ENCODE measurements at places on chromosomes 11 and 22. TPM values are rescaled to one million over a fixed set of nuclear protein-coding genes. Genes with fewer than 3 reads are reported as not detected.

GRCh38 chr11:44632466-44633123 is 67.1 kb downstream of the CD82 start:
- peak; percentile 31 for DNase-seq
- no peak overlapping the region for H3K4me3 ChIP-seq
- H3K36me3 ChIP-seq, result no peaks in the 10 kb centered on the region
- no peaks in the 10 kb centered on the region for H3K27me3 ChIP-seq
- no peak overlapping the region for H3K27ac ChIP-seq
- H3K4me1 ChIP-seq, result no peaks in the 10 kb centered on the region

The MRGPRX4 gene
- total RNA-seq, result not detected

GRCh38 chr11:97964332-97965004 is 1056.3 kb upstream of the CNTN5 start:
- no peak overlapping the region for H3K4me3 ChIP-seq
- H3K36me3 ChIP-seq, result no peaks in the 10 kb centered on the region
- H3K27me3 ChIP-seq, result no peaks in the 10 kb centered on the region

The MSANTD4 gene
- total RNA-seq, result 6.8 TPM

DNA sequence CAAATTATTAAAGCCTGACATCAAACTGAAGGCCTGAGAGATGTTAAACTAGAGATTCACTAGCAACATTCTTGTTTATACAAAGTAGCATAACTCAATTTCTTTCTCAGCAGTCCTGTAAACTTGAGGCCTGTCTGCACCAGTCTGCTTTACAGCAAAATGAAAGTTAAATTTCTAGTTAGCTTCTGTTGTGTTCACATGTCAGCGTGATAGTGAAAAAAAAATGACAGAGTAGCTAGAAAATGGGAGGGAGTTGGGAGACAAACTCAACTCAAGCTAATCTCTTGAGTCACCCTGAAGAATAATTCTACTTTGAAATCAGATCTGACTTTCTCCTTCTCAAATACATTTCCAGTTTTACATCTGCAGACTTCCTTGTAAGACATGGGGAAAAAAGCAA is 6.5 kb downstream of the RBFOX2 start:
- peak overlapping the region; percentile 57 for H3K27ac ChIP-seq
- no peaks in the 10 kb centered on the region for H3K4me1 ChIP-seq
- no peak overlapping the region for H3K4me3 ChIP-seq
- DNase-seq, result no peak
- no peaks in the 10 kb centered on the region for H3K36me3 ChIP-seq

The ZPR1 gene
- total RNA-seq, result 40.7 TPM

DNA sequence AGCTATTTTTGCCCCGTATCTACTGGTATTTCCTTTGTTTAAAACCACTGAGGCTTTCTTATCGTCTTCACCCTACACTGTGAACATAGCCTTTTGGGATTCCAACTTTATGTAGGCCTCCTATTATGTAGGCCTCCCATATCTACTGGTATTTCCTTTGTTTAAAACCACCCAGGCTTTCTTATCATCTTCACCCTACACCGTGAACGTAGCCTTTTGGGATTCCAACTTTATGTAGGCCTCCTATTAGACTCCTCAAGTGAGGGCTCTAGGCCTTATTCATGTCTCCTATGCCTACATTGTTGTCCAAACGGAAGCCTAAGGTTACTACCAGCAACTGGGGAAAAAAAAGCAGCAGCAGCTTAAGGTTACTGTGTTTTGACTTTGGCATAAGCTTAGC is 23.7 kb downstream of the CEP295 start:
- no peak overlapping the region for H3K4me3 ChIP-seq
- H3K27me3 ChIP-seq, result no peaks in the 10 kb centered on the region
- no peak for DNase-seq

DNA sequence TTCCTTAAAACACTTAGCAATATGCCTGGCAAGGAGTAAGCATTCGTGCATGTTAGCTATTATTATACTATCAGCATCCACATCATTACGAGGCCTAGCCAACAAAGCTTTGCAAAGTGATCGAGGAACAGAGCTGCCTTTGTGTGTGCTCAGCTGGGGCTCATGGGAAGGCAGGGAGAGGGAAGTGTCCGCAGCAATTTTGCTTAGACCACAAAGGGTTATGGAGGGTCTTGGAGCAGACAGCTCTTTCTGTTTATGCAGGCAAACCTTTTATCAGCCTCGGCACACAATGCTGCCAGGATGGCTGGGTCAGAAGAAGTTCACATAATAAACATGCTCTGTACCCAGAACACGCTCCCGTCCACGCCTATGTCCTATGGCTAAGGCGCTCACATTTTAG is 10.9 kb upstream of the DKK3 start:
- H3K27ac ChIP-seq, result no peak overlapping the region
- no peaks in the 10 kb centered on the region for H3K4me1 ChIP-seq
- no peaks in the 10 kb centered on the region for H3K36me3 ChIP-seq
- no peak for DNase-seq
- H3K27me3 ChIP-seq, result no peaks in the 10 kb centered on the region

GRCh38 chr11:115222863-115223530 is 281.2 kb downstream of the CADM1 start:
- H3K27ac ChIP-seq, result no peak overlapping the region
- H3K36me3 ChIP-seq, result no peaks in the 10 kb centered on the region
- H3K27me3 ChIP-seq, result no peaks in the 10 kb centered on the region
- H3K4me1 ChIP-seq, result no peaks in the 10 kb centered on the region
- DNase-seq, result no peak

DNA sequence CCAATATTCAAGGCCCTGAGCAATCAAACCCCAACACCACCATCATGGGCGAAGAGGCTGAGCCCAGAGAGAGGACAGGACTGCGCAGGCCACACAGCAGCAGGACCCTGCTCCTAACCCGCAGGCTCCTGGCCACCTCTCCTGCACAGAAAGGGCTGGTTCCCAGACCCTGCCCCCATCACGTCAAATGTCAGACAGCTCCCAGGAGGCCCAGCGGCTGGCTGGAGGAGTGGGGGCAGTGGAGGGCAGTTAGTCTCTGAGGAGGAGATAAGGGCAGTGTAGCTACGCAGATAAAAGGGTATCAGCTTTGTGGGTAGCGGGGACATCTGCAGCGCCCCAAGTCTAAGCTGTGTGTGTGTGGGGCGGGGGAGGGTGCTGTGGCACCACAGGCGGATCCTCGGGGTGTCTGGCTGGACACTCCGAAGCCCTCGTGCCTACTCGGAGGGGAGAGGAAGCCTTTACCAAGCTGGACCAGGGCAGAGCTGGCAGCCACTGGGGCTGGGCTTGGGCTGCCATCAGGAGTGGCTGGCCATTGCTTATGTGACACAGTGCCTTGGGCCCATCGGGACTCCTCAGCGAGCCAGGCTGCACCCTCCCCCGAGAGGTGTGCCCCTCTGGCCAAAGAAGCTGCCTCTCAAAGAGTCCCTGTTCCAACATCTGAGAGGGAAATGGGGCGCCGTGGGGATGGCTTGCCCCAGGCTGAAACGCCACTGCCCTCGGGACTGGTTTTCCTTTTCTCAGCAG is 21.5 kb downstream of the FADS3 start:
- no peak overlapping the region for H3K27ac ChIP-seq
- no peaks in the 10 kb centered on the region for H3K36me3 ChIP-seq
- no peaks in the 10 kb centered on the region for H3K27me3 ChIP-seq
- no peaks in the 10 kb centered on the region for H3K4me1 ChIP-seq
- no peak overlapping the region for H3K4me3 ChIP-seq
- DNase-seq, result no peak

DNA sequence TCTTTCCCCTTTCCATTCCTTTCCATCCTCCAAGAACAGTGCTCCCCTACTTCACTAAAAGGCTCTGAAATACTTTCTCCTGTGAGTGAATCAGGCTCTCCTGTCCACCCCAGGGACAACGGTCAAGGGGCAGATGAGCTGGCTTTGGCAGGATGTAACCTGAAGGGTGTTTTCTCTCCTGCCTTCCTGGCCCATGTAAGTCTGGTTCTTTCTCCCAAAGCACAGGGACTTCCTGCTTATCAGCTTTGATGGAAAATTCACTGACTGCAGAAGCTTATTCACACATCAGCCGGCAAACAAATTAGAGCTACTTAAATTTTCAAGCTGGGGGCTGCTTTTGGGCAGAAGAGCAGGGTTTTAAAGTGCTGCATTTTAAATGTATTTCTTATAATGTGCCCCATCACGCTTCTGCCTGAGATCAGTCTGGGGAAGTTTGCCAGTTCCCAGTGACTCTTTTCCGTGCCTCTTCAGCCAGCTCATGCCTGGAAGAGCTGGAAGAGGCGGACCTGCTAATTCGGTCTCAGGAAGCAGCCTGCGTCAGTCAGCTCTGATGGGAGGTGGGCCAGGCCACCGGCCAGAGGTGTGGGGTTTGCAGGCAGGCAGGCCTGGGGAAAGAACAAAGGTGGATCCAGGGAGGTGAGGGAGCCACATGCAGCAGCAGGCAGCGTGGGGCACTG is 140.4 kb upstream of the TBCEL start:
- H3K27ac ChIP-seq, result no peak overlapping the region
- DNase-seq, result no peak
- no peaks in the 10 kb centered on the region for H3K36me3 ChIP-seq
- H3K4me1 ChIP-seq, result no peaks in the 10 kb centered on the region
- H3K27me3 ChIP-seq, result no peaks in the 10 kb centered on the region

- no peaks in the 10 kb centered on the region for H3K4me1 ChIP-seq
- no peak overlapping the region for H3K4me3 ChIP-seq
These were observed 7.8 kb downstream of the APOL5 start for GRCh38 chr22:35725521-35725920.

- H3K36me3 ChIP-seq, result no peaks in the 10 kb centered on the region
- no peak overlapping the region for H3K4me3 ChIP-seq
- peak overlapping the region; percentile 39 for H3K27ac ChIP-seq
- DNase-seq, result no peak
- no peaks in the 10 kb centered on the region for H3K4me1 ChIP-seq
- H3K27me3 ChIP-seq, result no peaks in the 10 kb centered on the region
These were observed 71.2 kb downstream of the PIWIL4 start for GRCh38 chr11:94638301-94638901.

The WT1 gene
- 0.32 TPM for total RNA-seq

DNA sequence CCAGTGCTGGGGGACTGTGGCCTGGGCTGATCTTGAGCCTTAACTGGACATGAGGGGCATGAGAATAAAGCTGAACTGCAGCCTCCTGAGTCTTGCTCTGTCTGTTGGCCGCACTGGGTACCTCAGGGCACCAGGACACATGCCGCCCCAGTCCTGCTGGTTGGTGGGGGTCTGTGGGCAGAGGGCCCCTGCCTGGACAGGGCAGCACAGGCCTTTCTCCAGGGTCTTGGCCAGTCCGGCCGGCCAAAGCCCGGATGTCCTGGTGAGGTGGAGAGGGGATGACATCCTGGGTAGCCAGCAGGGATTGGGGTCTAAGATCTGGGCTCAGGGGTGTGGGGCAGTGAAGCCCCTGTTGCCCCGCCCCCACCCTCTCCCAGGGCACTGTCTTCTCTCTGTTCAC is 1.5 kb upstream of the RPS6KA4 start:
- no peak overlapping the region for H3K27ac ChIP-seq
- no peaks in the 10 kb centered on the region for H3K27me3 ChIP-seq
- no peak for DNase-seq
- H3K36me3 ChIP-seq, result no peaks in the 10 kb centered on the region
- peaks cover 23% of the 10 kb centered on the region for H3K4me1 ChIP-seq

The KRTAP5-8 gene
- not detected for total RNA-seq

- no peak overlapping the region for H3K4me3 ChIP-seq
- no peaks in the 10 kb centered on the region for H3K4me1 ChIP-seq
- H3K27me3 ChIP-seq, result no peaks in the 10 kb centered on the region
- H3K27ac ChIP-seq, result no peak overlapping the region
- no peak for DNase-seq
These were observed 110.4 kb downstream of the RRAS2 start for GRCh38 chr11:14248580-14248981.

DNA sequence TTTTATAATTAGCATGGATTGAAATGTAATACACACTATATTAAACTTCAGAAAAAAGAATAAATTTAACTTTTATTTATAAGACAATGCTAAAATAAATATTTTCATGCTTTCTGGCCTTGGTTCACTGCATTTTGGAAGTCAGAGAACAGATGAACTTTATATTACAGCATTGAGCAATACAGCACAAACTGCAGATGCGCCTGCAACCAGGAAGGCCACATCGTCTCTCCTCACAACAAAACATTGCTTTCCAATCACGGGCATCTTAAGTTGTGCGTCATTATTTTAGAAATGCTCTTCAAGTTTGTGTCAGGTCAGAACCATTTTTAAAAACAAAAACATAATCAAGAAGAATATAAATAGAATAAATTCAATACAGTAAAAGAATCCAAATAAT is 89.3 kb upstream of the CEP126 start:
- H3K27me3 ChIP-seq, result no peaks in the 10 kb centered on the region
- H3K36me3 ChIP-seq, result no peaks in the 10 kb centered on the region
- no peaks in the 10 kb centered on the region for H3K4me1 ChIP-seq
- H3K27ac ChIP-seq, result no peak overlapping the region

GRCh38 chr11:71391352-71391751 is 56.8 kb downstream of the DHCR7 start:
- H3K4me1 ChIP-seq, result no peaks in the 10 kb centered on the region
- DNase-seq, result no peak
- H3K27me3 ChIP-seq, result no peaks in the 10 kb centered on the region
- no peak overlapping the region for H3K27ac ChIP-seq

DNA sequence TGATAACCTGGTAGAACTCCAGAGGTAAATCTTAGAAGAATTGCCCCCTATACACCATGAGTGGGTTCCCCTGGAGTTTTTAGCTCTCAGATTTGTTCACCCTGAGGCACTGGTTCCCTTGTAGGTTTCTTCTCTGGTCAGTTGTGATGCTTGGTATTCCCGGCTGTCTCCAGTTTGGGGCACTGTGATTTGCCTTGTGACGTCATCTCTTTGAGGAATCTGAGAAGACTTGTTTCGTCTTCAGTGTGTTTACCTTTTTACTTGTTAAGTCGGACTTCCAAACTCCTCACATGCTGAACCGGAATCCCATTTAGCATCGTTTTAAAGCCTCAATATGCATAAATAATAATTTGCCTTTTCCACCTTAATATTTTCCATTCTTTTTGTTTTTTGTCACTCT is 54.4 kb downstream of the CECR2 start:
- no peak overlapping the region for H3K27ac ChIP-seq
- H3K27me3 ChIP-seq, result no peaks in the 10 kb centered on the region
- no peak overlapping the region for H3K4me3 ChIP-seq
- H3K36me3 ChIP-seq, result no peaks in the 10 kb centered on the region

DNA sequence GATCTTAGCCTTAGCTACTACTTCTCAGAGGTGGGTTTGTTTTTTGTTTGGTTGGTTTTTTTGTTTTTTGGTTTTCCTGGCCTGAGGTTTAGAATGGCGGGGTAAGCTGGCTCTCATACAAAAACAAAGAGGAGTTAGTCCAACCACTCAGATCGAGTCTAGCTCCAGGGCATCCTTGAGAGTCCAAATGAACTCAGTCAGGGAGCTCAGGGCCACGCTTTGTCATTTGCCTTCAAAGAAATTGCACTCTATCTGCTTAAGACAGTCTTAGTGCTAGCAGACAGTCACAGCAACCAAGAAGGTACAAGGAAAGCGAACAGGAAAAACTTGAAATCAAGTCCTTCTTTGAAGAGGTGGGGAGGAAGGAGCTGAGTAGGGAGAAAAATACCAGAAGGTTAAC is 11.1 kb downstream of the C11orf42 start:
- H3K27ac ChIP-seq, result no peak overlapping the region
- H3K27me3 ChIP-seq, result no peaks in the 10 kb centered on the region
- DNase-seq, result no peak
- H3K4me1 ChIP-seq, result no peaks in the 10 kb centered on the region
- no peak overlapping the region for H3K4me3 ChIP-seq

All from colonic mucosa (tissue), 4 donors.